ENCODE measurements at places on chromosomes 12 and 14.
A peak's percentile ranks its signal among the peaks of the same experiment; 100 is the strongest.

- DNase-seq: no peak
These were observed 51.6 kb downstream of the TMTC1 start for GRCh38 chr12:29732191-29732590.

- DNase-seq: no peak
These were observed 20.4 kb upstream of the TMEM229B start for GRCh38 chr14:67508956-67509355.

GRCh38 chr14:103730490-103731035 is 15.0 kb downstream of the ZFYVE21 start:
- no peak for DNase-seq

GRCh38 chr12:131323879-131324278 is 370.2 kb downstream of the ADGRD1 start:
- DNase-seq: no peak

GRCh38 chr12:97075161-97075933 is 168.3 kb downstream of the NEDD1 start:
- no peak for DNase-seq

- peak; percentile 36 for DNase-seq
These were observed 51.3 kb upstream of the KCNA1 start for GRCh38 chr12:4858386-4858785.

DNA sequence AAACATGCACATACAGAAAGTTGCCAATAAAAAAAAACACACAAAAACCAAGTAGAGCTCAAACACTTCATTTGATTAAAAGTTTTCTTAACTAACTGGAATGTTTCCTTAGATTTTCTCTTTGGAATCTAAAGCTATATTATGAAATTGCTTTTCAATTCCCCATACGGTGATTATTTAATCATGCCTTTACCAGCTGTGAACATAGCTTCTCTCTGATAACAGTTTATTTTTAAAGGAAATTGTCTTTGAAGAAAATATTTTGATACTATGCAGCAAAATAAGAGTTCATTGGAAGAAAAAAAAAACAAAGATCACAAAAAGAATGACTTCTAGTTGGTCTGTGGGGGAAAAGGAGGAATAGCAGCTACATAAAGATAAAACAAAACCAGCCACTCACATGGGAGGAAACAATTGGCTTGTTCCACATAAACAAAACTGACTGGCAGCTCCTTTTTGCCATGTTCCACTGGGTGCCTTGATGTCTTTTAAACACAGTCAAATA is 71.4 kb downstream of the BMP4 start:
- no peak for DNase-seq

- no peak for DNase-seq
These were observed 11.6 kb downstream of the OXA1L start for GRCh38 chr14:22778084-22778483.

DNA sequence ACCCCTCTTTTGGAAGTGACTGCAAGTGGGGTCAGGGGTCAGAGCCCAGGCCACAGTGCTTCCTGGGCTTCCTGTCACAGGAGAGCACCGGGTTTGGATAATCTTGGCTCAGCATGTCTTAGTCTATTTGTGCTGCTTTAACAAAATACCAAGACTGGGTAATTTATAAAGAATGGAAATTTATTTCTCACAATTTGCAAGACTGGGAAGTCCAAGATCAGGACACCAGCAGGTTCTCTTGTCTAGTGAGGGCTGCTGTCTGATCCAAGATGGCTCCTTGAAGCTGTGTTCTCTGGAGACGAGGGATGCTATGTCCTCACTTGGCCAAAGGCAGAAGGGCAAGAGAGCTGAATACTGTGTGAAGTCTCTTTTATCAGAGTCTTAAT is 74.1 kb downstream of the RIN3 start:
- no peak for DNase-seq

GRCh38 chr12:26800347-26800746 is 32.6 kb downstream of the ITPR2 start:
- DNase-seq: no peak

- no peak for DNase-seq
These were observed 10.4 kb downstream of the ATG2B start for GRCh38 chr14:96352708-96353107.

GRCh38 chr12:46608431-46609272 is 217.1 kb downstream of the SLC38A4 start:
- no peak for DNase-seq

Data from upper lobe of left lung (tissue), 6 donors.